ENCODE measurements at places on chromosomes 3 and 15.

DNA sequence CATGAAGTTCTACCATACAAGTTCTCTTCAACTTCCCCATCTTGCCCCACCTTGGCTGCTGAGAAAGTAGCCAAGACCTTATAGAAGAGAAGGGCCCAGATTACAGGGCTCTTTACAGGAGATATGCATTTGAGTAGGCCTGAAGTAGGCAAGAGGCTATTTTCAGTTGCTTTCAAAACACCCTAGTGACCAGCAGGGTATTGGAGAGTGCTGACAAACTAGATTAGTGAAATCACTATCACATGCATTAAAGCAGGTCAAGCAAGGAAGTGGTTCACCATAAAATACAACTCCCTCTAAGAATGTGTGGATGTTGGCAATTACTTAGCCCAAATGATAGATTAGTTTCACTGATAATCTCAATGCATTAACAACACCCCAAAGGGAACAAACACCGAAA, 2.7 kb upstream of the LZTFL1 start:
- no peak for DNase-seq

DNA sequence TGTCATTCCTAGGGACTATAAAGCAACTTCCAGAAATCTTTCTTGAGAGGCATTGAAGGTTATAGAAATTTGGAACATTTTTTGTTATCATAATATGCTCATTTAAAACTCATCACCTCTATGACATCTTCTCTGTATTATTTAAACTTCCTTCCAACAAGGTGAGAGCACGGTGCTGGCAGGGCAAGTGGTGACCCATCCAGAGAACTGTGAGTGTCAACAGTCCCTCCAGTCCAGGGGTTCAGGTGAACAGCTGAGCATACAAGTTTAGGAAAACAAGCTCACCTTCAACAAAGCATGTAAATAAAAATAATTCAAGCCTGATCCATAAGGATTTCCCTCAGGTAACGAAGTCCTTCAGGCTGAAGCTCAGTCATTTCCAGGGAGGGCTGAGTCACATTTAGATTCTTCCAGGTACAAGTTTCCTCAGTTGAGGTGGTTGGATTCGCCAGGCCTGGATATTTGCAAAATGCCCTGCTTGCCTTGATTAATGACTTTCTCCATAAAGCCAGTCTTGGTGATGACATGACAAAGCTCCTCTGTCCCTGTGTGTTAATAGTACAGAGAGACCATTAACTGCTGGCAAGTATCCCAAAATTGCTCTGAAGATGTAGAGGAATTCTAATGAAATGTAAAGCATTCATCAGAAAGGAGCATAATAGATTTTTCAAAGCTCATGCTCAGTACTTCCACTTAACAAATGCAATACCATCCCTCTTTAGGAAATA, 263.6 kb upstream of the GADL1 start:
- DNase-seq: no peak

DNA sequence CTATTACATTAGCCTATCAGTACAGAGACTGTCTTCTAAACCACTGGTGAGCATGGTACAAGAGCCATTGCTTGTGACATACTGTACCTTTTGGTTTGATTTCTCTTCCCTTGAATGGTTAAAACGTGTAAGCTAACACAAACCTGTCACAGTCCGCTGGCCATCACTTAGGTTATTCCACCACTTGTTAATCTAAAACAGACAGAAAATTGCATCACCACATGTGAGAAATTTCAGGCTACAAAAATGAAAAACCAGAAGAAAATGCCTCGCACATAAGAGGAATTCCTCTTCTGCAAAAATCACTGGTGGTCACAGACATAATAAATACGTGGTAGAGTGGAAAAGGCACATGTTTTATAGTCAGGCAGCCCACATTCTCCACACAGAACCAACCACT, 22.1 kb downstream of the PARL start:
- no peak for DNase-seq

DNA sequence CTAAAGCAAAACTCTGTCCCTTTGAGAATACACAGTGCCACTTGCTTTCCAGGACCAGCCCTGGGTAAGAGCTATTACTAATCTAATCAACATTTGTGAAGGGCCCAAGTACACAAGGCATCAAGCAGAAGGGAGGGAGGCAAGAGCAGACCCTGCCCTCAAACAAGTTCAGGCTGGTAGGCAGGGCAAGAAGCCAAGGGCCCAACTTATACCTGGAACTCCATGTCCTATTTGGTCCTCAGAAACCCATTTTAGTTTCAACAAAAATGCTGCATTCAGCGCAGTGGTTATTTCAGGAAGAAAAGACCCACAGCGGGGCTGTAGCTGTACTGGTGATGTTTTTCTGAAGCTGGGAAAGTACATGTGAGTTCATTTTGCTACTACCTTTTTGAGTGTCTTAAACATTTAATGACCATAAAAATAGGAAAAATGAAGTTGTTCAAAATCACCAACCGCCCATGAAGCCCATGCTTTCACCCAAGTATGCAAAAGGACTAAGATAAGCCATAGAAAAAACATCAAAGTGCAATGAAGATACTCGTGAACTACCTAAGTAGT, 2.8 kb downstream of the RPS17 start:
- no peak for DNase-seq

GRCh38 chr3:171896316-171896715, 53.2 kb downstream of the TMEM212 start:
- DNase-seq: no peak

DNA sequence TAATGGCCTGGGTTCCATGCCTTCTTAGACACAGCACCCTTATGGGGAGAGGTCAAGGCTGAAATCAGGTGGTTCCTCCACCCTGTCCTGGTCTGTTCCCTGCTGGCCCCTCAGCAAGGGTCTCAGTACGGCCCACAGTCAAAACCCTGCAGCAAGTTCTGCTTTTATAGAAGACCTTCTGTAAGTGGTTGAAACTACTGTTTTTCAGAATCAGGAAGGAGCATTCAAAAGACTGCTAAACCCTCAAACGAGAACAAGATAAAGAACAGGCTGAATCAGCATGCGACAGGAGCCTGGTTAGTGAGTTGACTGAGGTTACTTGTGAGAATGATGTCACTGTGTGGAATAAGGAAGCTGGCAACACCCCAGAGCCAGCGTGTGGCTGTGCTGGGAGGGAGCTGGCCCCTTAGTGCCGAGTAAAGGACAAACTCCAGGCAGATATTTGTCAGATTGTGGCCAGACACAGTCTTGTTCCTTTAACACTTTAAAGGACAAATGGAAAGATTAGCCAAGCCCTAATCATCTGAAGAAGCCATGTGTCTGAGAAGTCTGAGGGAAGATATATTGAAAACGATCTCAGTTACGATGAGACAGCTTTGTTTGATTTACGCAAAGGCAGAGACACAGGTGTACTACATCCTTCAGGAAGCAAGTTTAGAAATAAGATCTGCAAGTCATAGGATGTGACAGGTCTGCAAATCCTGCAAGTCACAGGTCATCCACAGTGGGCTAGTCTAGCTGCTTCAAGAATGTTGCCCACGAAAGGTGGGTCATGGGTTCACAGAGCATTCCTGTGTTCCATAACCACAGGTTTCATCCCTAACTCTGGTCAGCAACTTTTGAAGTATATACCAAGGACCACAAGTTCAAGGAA, 54.0 kb downstream of the B3GNT5 start:
- DNase-seq: peak; percentile 82

GRCh38 chr3:187403768-187404288, 35.6 kb downstream of the RTP4 start:
- DNase-seq: no peak

- no peak for DNase-seq
Observed at GRCh38 chr3:18649666-18650363, 224.7 kb upstream of the SATB1 start.

DNA sequence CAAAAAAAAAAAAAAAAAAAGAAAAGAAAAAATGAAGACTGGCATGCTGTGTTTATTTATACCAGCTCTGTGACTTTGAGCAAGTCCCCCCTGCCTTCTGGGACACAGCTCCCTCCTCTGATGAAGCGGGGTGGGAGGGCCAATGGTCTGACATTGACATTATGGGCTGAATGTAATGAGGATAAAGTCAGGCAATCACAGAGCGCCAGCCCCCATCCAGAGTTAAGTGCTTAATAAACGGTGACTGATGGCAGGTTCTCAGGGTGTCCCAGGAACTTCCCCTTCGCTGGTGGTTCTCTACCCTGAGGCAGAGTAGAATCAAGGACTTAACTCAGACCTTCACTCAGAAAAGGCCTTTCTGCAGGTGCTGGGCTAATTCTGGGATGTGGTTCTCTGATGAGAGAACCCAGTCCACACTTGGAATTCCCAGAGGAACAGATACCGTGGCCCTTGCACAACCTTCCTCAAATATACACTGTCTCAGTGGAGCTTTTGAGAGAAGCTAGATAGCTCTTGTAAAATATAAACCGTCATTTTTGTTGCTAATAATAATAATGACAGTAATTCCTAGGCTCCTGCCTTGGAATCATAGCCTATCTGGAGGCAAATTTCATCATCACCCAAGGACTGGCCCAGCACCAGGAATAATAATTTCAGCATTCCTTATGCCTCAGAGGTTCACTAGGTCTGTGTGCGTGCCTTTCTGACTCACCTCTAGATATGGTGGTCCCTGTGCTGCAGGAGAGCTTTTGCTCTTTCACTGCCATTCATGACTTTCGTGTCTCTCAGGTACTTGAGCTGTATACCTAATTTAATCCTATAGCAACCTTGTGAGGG, 115.8 kb downstream of the RPLP1 start:
- DNase-seq: no peak

DNA sequence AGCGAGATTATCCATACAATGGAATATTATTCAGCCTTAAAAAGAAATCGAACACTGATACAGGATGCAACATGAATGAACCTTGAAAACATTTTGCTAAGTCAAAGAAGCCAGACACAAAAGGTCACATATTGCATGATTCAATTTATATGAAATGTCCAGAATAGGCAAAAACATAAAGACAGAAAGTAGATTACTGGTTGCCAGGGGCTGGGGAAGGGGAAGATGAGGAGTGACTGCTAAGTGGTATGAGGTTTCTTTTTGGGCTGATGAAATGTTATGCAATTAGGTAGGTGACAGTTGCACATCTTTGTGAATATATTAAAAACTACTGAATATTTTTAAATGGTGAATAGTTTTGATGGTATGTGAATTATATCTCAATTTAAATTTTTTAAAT, 38.3 kb downstream of the LRRFIP2 start:
- no peak for DNase-seq

DNA sequence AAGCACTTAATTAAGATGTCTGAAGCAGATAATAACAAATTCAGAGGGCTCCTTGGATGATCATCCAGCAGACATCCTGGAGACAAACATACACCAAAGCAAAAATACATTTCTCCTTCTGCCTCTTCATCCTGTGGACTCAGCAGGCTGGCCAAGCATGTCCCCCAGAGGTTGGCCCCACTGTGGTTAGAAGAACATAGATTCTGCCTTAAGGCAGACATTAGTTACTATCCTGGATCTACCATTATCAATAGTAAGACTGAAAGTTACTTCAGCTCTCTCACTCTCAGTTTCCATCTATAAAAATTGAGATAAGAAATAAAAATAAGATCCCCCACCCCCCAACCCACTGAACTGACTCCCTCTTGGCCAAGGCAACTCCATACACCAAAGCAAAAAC, 28.6 kb upstream of the TGFBR2 start:
- DNase-seq: no peak

- DNase-seq: no peak
Observed at GRCh38 chr3:59234884-59235633, 185.2 kb upstream of the CFAP20DC start.

GRCh38 chr3:123394391-123395020, 54.4 kb downstream of the ADCY5 start:
- no peak for DNase-seq

- DNase-seq: no peak
Observed at GRCh38 chr15:52281085-52282035, 14.2 kb downstream of the MYO5C start.

DNA sequence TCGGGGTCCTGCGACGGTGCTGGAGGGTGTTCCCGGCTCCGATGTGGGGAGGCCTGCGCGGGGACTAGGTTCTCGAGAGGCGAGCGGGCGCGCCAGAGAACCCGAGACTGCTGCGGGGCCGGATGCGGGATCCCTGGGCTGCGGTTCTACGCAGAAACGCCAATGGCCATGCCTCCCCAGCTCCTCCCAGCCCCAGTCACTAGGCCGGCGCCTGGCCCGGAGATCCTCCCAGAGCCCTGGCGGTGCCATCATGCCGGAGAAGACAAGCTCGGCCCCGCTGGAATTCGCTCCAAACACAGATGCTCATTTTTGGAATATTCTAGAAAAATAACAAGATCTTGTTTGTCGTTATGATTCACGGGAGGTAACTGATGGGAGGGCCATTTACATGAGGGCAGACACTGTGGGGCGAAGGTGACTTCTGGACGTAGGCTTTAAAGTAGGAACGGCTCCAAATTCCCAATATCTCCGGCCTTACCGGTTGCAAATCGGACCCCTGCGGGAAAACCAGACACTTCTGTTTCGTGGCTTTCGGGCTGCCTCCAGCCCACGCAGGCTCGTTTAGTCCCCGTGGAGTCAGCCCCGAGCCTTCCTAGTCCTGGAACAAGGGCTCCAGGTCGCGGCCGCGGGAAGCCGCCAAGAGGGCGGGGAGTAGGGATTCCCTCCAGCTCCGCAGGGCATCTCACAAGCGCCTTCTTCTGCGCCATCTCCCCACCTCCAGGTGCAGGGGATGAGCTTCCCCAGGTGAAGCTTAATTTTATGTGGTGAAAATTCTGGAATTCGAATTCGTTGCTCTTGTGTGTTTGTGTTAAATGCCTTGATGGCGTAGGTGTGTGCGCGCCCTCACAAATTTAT, 74.8 kb upstream of the POLG start:
- DNase-seq: no peak

DNA sequence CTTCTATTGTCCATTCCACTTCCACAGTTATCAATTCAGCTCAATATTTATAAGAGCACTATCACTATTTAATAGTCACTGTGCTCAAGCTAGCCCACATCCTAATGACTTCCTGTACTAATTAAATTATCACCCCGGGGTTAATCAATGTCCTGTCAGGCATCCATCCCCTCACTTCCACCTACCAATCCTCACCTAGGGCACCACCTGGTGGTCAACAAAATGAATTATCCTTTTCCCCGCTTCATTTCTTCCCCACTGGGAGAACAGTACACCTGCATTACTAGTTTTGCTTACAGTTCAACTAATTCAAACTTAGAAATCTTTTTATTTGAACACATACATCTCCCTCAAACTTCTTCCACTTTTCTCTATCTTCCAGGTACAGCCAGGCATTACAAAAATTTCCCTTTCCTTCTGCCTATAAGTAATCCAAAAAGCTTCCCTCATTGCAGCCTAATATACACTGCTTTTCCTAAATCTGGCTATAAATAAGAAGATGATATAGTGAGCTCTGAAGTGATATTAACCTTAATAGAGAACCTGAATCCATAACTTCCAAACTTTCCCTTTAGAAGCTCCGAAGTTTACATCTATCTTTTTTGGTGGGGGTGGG, 68.5 kb downstream of the TMCC1 start:
- DNase-seq: peak; percentile 80

- DNase-seq: peak; percentile 12
Observed at GRCh38 chr3:51710631-51711351, 3.9 kb downstream of the GRM2 start.

- no peak for DNase-seq
Observed at GRCh38 chr15:101184830-101185229, 67.0 kb downstream of the CHSY1 start.

Data from hematopoietic multipotent progenitor cell treated with erythropoietin and hydrocortisone succinate and interleukin-3 and kit ligand, for 8 days (in vitro differentiated cells).